ENCODE measurements at places on chromosomes 1 and 21.

GRCh38 chr1:100615686-100616085 is 77.7 kb downstream of the GPR88 start:
- no peak for DNase-seq

- no peak for DNase-seq
These were observed 4.6 kb upstream of the ZNF678 start for GRCh38 chr1:227558732-227559262.

DNA sequence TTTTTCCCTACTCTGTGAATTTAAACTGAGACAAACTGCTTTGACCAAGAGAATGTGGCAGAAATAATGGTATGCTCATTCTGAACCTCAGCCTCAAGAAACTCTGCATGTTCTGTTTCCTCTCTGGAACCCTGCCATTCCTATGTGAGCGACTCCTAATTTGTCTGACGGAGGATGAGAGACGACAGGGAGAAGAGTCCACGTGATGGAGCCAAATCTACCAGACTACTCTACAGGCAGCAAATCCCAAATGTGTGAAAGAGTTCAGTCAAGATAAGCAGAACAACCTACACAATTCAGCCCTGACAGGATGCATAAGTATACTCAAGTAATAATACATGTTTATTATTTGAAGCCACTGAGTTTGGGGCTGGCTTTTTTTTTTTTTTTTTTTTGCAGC is 153.5 kb downstream of the DPYD start:
- DNase-seq: no peak

- no peak for DNase-seq
These were observed 29.6 kb downstream of the KCNC4 start for GRCh38 chr1:110239441-110240430.

GRCh38 chr1:22038036-22038435 is 14.5 kb upstream of the CDC42 start:
- DNase-seq: no peak

DNA sequence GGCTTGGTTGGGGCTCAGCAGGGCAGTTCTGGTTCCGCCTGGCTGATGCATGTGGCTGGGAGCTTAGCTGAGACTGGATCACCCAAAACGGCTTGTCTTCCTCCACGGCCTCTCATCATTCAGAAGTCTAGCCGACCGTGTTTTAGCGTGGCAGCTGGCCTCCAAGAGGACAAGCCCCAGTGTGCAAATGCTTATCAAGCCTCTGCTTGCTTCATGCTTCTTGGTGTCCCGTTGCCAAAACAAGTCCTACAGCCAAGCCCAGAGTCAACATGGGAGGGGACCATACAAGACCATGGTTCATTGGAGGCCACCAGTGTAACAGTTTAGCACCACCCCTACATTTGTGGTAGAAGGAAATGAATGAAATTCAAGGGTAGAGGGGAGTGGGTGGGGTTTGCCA is 10.5 kb upstream of the KDF1 start:
- no peak for DNase-seq

DNA sequence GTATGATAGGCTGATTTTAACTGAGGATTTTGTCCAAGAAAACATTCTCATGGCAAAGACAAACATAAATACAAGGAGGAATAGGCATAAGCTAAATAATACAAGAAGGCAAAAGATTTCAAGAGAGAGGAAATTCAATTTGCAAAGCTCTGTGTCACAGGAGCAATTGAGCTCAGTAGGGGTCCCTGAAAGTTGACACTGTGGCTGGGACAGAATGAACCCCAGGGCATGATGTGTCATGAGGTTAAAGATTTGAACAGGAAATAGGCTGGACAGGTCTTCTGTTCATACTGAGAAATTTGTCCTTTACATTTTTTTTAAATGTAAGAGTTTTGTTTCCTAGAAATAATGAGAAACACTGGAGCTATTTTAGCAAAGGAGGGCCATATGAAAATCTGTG is 555.4 kb upstream of the NEGR1 start:
- no peak for DNase-seq

DNA sequence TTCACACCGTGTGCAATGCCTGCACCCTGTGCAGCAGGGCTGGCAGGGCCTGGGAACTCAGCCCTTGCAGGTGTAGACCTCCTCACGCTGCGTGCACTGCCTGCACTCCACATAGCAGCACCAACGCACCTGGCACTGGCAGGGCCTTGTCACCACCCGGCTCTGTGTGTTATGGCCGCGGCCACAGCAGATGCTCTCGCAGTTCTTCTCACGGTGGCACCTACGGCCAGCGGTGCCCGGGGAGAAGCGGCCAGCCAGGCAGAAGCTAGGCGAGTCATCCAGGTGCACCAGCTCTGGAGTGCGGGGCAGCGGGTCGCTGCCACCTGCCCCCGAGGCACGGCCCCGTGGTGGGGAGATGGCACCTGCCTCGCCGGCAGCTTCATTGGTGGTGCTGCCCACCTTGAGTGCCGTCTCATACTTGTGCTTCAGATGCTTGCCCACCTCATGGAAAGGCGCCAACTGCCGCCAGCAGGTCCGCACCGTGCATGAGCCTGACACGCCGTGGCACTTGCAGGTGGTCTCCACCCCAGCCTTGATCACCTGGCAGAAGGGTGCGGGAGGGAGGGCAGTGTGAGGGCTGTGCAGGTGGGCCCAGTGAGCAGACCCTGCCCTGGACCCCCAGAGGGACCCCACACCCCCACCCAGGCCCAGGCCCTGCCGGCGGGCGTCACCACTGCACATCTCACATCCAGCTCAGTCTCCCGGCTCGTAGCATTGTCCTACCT is 26.1 kb downstream of the WNT9A start:
- DNase-seq: no peak

DNA sequence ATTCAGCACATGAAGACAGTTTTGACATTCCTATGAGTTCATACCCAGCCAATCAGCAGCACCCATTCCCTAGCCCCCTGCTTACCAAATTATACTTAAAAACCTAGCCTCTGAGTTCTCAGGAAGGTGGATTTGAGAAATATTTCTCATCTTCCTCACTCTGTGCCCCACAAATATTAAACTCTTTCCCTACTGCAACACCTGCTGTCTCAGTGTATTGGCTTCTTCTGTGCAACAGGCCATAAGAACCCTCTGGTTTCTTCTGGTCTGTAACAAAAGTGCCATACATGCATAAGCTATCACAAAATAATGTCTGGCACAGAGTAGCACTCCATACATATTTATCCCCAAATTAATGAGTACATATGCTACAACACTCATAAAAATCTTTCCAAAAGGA is 387.4 kb upstream of the CAMK1G start:
- DNase-seq: no peak

- DNase-seq: no peak
These were observed 10.8 kb downstream of the COQ8A start for GRCh38 chr1:226950871-226951270.

DNA sequence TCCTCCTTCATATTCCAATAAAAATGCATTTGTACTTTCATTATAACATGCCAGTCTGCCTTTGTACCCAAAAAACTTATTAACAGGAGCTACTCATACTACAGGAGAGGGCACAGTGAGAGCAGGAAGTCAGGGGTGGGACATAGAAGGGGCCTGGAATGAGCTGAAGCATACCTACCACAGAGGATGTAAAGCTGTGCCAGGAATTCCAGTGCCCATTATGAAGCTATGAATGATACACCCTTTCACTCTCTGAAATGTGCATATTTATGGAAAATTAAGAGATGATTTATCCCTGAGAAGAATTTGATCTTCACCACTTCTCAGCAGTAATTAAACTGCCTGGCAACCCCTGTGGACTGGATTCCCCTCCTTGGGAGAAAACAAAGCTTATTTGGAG is 65.8 kb downstream of the ATP5PO start:
- no peak for DNase-seq

DNA sequence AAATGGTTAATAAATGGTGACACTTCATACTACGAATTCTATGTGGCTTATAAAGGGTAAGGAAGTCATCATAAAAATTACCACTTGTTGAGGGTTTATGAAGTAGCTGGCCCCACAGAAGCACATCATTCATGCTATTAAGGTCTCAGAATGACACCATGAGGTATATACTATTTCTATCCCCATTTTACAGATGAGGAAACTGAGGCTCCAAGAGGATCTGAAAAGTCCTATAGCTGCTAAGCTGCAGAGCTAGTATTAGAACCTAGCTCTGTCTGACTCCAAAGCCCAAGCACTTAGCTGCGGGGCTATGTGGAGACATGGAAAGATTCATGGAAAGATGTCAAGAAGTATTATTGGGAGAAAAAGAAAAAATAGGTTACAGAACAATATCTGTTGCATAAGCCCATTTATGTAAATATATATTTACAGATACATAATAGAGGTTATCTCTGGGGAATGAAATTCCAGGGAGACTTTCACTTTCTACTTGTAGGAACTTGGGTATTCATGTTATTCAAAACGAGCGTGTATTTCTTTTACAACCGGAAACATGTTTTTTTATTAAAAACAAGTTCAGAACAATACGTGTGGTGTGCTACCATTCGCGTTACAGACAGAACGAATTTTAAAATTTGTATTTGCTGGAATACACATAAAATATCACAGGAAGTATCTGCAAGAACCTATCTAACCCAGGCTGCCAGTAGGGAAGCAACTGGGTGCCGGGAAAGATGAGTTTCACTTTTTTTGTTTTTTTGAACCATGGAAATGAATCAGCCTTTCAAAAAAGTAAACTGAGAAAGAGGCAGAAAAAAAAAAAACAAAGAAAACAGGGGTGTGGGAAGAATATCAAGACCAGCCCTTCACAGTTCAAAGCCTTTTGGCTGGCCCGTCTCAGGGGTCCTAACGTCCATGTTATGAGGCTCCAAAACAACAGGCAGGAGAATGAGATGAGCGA is 13.4 kb downstream of the SPOCD1 start:
- DNase-seq: no peak

- DNase-seq: no peak
These were observed 73.5 kb downstream of the EPS15 start for GRCh38 chr1:51445351-51446090.

GRCh38 chr1:173431304-173432045 is 45.7 kb upstream of the PRDX6 start:
- peak; percentile 93 for DNase-seq

DNA sequence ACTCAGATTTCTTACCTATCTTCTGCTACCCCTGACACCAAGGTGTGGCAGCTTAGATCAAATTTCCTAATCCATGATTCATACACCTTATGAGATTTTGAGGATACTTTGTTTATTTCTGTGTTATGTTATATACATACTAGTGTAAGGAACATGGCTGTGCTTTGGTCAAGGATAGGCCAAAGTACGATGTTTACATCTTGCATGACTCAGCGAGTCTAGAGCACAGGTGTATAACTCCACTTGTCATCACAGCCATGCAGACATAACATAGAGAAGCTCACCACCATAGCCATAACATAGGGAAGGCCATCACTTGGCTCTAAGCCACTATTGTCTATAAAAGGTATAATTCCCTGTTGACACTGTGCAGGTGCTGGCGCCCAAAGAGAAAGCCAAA is 61.2 kb downstream of the GBP6 start:
- no peak for DNase-seq

DNA sequence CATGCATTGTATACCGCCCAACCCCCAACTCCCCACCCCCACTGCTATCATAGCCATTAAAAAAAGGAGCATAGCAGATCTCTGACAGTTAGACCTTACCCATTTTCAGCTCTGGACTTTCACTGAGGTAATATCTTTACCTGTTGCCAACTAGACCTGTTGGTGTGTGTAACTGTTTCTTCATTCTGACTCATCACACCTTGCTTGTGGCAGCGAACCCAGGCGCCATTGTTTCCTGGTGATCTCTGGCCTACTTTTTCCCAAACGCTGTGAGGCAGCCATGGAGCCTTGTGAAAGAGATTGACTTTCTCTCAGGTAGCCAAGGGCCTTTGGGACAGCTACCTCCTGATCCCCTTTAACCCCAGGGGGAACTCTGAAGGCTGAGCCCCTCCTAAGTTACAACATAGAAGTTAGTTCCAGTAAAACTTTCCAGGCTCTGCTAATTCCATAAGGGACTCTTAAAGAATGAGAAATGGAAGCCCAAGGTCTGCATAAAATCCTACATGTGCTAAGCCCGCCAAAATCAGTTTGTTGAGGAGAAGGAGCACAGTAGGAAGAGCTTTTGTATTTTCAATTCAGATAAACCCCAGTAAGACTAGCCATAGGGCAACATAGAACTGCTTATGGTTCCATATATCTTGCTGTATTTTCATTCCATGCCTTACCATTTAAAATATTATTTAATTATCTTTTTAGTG is 196.1 kb upstream of the CAMK1G start:
- DNase-seq: no peak

- no peak for DNase-seq
These were observed 25.4 kb upstream of the ALDH4A1 start for GRCh38 chr1:18927654-18928272.

DNA sequence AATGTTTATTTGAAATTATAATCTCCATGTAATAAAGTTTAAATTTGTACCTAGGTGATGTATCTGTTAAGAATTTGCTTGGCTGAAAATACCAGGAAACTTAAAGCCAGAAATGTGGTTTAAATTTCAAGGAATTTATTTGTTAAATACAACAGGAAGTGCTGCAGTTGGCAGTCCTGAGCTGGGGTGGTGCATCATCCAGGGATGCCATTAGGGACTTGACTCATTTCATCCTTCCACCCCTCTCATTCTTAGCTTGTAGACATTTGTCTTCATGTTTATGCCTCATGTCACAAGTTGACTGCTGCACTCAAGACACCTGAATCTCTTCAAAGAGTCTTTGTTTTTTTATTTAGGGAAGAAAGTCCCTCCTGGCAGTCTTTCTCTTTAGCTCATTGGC is 175.9 kb downstream of the LHX8 start:
- no peak for DNase-seq

DNA sequence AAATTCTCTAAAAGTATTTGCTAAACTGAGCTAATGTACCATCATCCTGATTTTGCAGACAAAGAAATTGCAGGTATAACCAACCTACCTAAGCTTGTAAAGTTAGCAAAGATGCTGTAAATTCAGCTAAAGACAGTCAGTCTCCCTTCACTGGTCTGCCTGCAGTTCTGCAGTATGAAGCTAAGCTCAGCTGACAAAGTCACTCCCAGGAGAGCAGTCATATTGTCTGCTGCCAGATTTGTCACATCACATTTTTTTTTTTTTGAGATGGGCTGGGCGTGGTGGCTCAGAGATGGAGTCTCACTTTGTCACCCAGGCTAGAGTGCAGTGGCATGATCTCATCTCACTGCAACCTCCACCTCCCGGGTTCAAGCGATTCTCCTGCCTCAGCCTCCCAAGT is 8.9 kb upstream of the CMPK1 start:
- no peak for DNase-seq

DNA sequence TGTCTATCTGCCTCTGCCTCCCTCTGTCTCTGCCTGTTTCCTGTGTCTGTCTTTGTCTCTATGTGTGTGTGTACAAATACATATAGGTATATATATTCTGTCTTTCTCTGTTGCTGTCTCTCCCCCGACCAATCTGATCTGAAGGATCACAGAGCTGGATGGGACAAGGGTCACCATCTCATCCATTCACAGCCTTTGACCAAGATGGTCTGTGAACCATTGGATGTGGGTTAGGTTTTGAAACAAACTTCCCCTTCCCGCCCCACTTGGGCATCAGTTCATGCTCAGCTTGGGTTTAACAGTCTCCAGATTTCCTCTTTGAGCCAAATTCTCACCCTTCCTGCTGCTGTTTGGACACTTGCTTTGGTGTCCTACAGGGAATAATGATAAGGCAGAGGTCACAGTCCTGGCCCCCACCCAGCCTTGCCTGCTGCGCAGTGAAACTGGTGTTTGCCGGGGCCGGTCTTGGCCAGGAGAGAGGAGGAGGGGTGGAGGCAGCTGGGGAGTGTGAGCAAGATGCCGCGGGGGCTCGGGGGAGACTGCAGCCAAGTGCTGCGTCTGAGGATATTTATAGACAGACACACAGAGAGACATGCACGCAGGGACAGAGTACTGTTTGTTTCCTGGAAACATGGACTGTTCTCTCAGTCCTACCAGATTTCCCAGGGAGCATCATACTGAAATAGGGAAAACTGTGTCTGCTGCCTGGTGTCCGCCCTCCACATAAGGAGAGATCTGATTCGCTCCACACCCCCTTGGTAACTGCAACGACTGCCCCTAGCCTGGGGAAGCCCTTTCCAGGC is 27.0 kb upstream of the BTG2 start:
- no peak for DNase-seq

Data from stimulated activated CD4-positive, alpha-beta T cell treated with anti-CD3 and anti-CD28 coated beads, Interleukin-4, amount 100 ng/mL, for 48 hours (primary cell).